ENCODE measurements at places on chromosomes 6 and 20.

DNA sequence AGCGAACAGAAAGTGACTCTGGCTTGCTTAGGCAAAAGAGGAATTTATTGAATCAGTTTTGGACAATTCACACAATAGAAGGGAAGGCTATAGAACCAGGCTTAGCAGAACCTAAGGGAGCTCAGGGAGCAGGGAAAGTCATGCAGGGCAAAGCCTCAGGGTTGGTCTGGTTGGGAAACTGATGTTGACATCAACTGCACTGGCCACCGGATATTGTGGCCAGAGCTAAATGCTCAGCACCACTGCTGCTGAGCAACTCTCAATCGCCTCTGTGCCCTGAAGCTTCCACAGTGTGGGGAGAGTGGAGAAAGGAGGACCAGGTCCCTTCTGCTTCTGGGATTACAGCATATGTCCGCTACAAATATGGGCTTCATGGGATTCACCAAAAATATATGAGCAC lies 93.3 kb upstream of the GCM1 start:
- no peak for DNase-seq

- DNase-seq = no peak
Observed at GRCh38 chr6:151832710-151833109, 25.2 kb downstream of the ESR1 start.

- DNase-seq = no peak
Observed at GRCh38 chr20:47120346-47120936, 225.8 kb downstream of the EYA2 start.

DNA sequence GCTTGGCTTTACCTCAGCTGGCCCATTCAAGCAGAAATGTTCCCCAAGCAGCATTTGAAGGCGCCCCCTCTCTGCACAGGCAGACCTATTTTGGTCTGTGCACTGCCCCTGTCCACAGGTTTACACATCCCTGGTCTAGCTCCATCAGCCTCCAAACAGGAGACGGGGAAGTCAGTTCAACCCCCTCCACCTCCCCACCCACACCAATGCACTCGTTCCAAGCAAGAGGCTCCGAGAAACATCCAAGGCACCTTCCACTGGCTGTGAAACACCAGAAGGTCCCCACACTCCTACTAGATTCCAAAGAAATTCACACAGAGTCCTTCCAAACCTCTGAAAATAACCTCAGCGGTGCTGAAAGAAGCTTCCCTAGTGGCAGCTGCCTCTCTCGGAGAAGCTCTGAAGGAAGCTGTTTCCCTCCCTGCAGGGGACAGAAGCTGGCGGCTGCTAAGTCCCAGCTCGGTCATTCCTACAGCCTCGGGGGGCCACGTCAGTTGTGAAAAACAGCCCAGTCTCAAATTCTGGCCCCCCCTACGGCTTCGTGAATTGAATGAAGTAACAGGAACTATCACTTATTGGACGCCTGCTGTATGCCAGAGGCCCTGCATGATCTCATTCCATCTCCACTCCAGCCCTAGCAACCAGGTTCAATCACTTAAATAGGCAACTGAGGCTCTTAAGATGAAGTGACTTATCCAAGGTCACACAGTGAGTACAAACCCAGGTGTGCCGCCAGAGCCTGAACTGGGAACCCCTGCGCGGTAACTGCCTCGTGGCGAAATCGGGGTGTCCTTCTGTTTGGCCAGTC lies 815 bp downstream of the SPATA2 start:
- DNase-seq = no peak

DNA sequence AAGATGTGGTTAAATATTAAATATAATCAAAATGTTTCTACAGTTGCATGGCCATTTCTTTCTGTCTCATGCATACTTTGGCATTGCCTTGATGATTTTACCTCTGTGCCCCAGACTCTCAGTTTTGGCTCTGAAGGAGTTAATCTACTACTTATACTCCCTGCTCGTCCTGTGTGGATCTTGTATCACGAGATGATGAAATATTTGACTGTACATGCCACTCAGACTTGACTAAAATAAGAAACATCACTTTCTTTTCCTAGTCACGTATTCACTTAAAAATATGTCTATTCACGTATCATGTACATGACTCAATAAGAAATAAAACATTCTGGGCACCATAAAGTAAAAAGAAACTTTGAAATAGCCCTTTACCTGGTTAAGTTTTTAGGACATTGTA lies 397.7 kb downstream of the RFPL4B start:
- DNase-seq = no peak

GRCh38 chr6:37365791-37366190 lies 12.0 kb downstream of the RNF8 start:
- peak; percentile 33 for DNase-seq

Measured in fibroblast of mammary gland (primary cell).